H4 (cell line): ENCODE measurements at places on chromosomes 3 and 15.
A peak's percentile ranks its signal among the peaks of the same experiment; 100 is the strongest.

DNA sequence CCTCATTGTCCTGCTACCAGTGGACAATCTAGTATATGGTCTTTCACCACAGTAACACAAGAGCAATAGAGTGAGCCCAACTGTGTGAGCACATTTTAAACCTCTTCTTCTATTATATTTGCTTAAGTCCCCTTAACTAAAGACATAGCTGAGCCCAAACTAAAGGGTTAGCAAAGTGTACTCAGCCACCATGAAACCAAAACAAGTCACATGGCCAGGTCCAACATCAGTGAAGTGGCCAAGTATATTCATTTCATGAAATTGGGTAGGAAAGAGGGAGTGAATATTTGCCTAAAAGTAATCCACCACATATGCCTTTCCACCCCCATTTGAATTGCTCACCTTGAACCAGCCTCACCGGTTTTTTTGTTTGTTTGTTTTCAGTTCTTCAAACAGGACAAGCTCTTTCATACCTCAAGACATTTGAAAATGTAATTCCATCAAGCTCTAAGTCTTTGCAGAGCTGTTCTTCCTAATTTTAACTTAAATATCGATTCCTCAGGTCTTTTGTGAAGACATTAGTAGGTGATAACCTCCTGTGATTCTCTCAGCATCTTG is 327.0 kb upstream of the SEMA6D start:
- no peak for DNase-seq

- peak; percentile 22 for DNase-seq
Observed at GRCh38 chr3:130539005-130539404, 22.0 kb downstream of the COL6A6 start.

DNA sequence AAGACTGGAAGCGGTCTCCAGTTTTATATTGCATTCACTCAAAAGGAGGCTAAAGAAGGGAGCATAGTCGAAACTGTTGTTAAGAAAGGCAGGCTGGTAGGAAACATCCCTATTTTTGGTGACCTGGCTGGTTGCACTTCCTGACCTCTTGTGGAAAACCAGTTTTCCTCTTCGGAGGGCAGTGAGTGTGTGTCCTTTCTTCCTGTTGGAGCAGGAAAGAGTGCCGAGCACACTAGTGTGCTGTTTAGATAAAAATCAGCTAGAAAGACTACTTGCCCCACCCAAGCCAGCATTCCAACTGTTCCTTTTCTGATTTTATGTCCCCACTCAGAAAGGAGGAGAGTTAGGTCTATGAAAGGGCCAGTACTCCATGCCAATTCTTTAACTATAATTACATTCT is 65.1 kb upstream of the CCR4 start:
- no peak for DNase-seq

DNA sequence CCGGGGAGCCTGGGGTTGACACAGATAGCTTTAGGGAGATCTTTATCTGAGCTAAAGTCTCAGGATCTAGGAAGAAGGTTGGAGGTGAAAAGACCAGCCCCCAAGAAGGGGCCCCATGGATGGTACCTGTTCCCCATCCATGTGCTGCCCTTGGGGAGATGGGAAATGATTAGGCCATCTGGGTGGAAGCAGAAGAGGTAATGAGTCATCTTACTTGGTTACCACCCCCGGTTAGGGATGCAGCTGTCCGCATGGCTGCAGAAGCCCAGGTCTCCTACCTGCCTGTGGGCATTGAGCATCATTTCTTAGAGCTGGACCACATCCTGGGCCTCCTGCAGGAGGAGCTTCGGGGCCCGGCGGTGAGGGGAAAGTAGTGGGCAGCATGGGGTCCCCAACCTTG is 3.1 kb upstream of the CPLX3 start:
- DNase-seq = no peak

DNA sequence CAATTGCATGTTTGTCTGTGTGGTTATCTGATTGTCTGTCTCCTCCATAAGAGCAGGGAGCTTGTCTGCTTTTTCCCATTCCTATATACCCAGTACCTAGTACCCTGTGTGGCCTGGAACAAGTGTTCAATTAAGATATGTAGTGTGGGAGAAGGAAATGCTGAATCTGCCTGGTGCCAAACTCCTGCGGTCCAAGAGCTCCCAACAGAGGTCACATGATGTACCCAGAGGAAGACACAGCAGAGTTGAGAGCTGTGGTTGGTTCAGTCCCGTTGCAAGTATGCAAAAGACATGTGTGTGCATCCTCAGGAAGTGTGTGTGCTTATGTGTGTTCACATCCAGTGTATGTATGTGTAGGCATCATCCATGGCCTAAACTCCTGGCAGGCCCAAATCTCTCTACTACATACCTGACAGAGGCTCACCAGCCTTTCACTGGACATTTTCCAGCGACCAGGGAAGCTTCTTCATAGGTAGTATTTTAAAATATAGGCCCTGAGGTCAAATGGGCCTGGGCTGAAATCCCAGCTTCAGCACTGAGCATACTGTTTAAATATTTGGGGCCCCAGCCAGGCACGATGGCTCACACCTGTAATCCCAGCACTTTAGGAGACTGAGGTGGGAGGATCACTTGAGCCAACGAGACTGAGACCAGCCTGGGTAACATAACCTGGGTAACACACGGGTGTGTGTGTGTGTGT is 34.0 kb upstream of the ITGA11 start:
- no peak for DNase-seq

GRCh38 chr3:54932606-54933005 is 4.7 kb upstream of the LRTM1 start:
- DNase-seq = no peak

DNA sequence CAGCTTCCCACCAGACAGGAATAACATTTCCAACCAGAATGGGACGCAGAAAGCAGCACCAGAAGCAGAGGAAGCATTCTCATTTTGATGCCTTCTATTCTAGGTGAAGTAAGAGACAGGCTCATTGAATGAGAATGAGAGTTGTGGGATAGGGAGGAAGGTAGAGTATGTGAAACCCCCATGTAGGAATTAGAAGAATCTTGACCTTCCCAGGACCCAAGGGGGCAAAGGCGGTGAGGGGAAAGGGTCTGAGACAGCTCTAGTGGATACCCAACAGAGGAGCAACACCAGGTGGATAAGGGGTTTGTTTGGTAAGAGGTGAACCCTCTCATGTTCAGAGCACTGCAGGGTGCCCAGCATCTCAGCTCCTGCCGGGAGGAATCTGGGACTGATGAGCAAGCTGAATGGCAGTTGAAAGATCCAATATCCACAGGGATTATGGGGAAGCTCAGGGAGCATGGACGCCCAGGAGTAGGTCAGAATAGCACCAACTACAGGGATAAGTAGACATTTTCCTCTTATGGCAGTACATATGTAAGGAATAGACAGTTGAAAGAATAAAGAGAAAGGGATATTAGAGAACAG is 77.0 kb downstream of the PLCL2 start:
- DNase-seq = no peak

DNA sequence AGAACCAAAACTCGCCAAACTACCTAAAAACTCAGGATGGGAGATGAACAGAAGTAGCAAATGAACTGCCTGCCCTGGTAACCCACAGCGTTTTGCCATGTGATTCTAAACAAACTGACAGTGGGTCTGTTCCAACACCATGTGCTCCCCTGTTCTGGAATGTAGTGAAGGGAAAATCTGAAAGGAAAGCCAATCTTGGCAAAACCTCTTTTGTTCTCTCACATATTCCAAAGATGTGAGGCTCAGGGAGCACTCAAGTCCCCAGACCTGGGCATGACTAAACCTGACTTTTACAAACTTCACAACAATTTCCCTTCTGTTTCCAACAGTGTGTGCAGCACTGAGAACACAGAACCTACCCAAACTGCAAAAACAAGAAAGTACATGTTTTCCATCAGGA is 116.1 kb downstream of the IMPG2 start:
- DNase-seq = no peak

- DNase-seq = no peak
Observed at GRCh38 chr15:72492733-72493132, 18.6 kb downstream of the ARIH1 start.

GRCh38 chr15:25427861-25428260 is 11.0 kb downstream of the UBE3A start:
- DNase-seq = no peak
